ENCODE measurements at places on chromosomes 5 and 9.

DNA sequence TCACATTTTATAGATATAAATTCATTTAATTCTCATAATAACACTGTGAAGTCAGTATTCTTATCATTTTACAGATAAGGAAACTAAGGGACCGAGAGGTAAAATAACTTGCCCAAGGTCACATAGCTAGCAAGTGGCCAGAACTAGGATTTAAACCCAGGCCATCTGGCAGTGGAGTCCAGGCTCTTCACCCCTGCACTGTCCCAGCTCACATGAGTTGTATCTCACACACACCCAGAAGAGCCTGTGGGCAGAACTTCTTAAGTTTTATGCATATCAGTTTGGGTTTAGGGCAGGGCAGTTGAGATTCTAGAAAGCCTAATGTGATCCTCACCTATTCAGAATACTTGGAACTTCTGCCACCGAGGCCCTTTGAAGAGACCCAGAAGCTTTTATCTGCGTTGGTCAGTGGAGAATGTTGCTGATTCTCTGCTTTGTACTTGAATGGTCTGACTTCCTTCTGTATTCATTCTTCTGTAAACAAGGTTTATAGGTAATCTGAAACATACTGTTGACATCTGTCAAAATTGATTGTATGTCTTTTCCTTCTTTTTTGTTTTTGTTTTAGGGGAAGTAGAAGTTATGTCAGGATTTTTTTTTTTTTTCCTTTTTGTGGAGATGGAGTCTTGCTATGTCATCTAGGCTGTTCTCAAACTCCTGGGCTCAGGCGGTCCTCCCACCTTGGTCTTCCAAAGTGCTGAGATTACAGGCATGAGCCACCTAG is 75.8 kb downstream of the KIAA1958 start:
- no peak for DNase-seq

GRCh38 chr5:91423871-91424270 is 40.8 kb upstream of the ARRDC3 start:
- no peak for DNase-seq

DNA sequence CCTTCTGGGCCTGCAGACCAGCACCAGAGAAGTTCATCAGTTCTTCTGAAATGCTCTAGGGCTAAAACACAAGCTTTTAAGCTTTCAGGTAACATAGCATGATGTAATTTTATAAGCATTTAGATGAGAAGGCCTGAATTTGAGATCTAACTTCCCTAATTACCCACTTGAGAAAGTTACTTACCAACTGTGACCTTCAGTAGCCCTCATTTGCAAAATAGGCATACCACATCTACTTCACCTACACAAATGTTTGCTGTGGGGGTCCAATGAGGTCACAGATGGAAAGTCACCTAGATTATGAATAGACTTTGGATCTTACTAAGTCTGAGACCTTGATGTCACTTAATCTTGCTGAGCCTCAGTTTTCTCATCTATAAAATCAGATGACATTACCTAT is 36.5 kb downstream of the FBXO10 start:
- no peak for DNase-seq

- no peak for DNase-seq
These were observed 209.8 kb upstream of the CTNND2 start for GRCh38 chr5:12114075-12114474.

DNA sequence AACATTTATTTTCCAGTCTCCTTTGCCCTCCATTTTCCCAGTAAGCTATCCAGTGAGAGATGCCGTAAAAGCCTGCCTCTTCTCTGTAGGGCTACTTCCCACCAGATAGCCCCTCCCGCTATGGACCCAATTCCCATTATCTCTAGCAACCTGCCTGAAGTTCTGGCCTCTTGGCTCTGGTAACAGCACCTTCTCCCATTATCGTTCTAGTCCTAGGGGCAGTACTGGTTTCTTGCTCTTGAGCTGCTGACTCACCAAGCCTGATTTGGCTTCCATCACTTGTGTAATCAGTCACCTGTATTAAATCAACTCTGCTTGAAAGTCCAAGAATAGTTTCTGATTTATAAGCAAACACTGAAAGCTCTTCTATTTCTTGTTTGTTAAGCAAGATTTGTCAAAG is 42.8 kb upstream of the PARP8 start:
- no peak for DNase-seq

DNA sequence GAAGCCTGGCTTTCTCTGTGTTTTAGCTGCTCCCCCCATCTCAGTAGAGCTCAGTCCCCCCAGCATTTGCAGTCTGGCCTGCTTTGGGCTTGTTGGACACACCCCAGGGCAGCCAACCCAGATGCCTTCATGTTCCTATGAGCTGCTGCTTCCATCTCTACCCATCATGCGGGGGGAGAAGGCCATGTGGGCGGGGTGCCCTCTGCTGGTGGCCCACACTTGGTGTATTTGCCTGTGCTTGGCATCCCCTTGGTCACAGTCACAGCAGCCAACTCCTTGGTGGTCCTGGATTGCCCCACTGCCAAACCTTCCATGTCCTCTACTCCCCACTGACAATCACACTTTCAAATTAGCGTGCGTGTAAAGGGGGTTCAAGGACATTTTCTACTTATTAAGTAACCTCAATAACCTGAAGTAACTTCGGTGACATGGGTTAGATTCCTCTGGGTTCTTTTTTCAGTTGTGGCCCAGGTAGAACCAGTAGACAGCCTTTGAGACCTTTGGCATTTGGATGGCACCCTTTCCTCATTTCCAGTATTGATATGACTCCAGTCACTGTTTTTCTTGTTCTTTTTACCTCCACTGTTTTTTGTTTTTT is 42.8 kb downstream of the SNX30 start:
- peak; percentile 9 for DNase-seq

GRCh38 chr9:77864211-77864889 is 167.3 kb downstream of the GNAQ start:
- no peak for DNase-seq

DNA sequence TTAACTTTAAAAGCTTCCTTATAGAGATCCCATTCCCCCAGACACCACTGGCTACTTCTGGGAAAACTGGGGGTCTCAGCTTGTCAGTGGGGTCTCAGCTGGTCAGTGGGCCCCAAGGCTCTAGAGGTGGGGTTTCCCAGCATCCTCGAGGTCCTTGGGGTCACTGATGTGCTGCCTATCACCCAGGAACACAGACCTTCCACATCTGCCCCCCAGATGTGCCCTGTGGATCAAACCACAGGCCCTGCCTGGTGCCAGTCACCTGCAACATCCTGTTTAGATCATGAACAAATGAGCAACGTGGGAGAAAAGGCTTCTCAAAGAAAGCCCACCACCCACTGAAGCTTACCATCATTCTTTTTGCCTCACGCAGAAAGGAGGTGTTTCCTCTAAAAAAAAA is 165.6 kb upstream of the FSTL4 start:
- no peak for DNase-seq

GRCh38 chr5:149598966-149599365 is 17.7 kb downstream of the ARHGEF37 start:
- no peak for DNase-seq

GRCh38 chr9:89352874-89353649 is 34.8 kb downstream of the SECISBP2 start:
- no peak for DNase-seq

- no peak for DNase-seq
These were observed 3.6 kb upstream of the B4GALT1 start for GRCh38 chr9:33170464-33171415.

- no peak for DNase-seq
These were observed 639.7 kb upstream of the C9orf72 start for GRCh38 chr9:28212979-28213378.

DNA sequence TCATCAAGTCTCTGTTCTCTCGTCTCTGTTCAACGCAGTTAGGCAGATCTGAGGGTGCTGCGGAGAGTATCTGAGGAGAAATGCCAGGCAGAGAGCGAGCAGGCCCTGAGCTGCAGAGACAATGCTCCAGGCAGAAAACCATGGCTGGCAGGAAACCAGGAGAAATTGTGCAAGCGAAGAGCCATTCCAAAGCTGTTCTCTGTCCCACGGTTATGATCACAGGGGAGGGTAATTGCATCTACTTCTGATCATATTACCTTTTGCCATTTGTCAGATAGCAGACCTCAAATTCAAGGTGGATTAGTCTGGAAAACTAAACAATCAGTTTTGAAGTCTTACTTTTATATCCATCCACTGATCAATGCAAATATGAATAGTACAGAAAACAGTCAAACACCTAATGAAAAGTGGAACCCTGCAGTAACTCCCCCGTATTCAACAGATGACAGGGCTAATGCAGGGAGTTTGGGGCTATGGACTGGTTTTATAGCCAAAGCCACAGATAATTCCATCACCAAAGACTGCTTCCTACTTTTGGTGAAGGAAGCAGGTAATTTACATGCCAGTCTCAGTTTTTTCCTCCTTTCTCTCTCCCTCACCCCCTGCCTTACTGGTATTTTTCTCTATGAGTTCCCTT is 228.0 kb downstream of the DCP2 start:
- no peak for DNase-seq

DNA sequence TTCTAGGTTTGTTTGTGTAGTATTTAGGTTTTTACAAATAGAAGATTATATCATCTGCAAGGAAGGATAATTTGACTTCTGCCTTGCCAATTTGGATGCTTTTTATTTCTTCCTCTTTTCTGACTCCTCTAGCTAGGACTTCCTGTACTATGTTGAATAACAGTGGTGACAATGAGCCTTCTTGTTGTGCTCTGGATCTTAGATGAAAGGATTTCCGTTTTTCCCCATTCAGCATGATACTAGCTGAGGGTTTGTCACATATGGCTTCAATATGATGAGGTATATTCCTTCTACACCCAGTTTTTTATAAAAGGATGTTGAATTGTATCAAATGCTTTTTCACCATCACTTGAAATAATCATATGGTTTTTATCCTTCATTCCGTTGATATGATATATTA is 101.4 kb downstream of the FBXO4 start:
- DNase-seq, result no peak

- no peak for DNase-seq
These were observed 21.7 kb downstream of the TRAF1 start for GRCh38 chr9:120904978-120905301.

GRCh38 chr5:1392801-1393565 is 48.1 kb upstream of the CLPTM1L start:
- DNase-seq, result no peak

DNA sequence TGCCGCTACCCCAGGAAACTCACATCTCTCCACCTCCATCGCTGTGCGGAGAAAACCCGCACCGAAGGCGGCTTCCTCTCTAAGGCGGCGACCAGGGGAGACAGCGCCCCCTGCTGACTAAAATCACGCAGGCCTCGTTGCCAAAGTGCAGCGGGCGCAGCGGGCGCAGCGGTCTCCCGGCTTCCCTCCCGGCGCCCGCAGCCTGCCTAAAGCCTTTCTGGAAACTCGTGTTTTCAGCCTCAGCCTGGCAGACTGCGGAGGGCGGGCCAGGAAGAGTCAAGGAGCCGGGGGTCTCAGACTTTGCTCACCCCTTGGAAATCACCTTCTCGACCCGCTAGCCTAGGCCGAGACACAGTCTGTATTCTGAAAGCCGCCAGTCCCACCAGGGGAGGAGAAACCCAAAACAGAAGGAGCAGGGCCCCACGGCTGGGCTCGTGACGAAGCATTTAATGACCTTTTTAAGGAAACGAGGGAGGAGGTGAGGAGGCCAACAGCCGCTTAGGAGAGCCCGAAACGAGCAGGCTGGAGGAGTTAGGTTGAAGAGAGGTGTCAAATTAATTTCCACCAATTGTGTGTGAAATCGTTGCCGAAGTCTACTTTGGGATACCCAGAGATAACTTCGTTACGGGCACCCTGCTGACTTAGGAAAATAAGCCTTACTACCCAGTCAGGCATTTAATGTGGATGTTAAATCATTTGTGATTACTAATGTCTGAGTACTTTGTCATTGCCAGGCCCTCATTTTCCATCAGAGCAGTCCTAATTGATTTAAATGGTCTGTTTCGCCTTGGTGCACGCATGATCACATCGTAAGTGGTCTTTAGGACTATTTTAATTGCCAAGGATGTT is 7.3 kb upstream of the FOXB2 start:
- peak; percentile 40 for DNase-seq

GRCh38 chr9:120875954-120876841 is 790 bp downstream of the PHF19 start:
- DNase-seq, result peak; percentile 97

- no peak for DNase-seq
These were observed 16.6 kb downstream of the SQSTM1 start for GRCh38 chr5:179837076-179838011.

GRCh38 chr5:50575740-50576139 is 90.7 kb upstream of the PARP8 start:
- DNase-seq, result no peak

DNA sequence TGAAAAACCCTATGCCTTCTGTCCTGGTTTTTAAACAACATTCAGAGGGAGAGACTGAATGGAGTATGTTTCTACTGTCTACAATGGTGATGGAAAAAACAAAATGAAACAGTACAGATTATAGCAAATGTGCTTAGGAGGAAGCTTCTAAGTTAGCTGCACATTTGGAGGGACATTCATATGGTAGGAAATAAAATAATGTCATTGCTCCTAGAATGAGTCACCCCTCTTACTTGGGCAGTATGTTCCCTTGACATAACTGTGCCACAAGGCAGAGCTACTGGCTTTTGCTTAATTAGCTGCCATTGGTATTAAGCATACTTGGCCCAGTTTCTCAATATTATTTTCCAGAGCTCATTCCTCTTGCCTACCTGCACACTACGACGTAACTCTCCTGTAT is 128.9 kb downstream of the GDNF start:
- DNase-seq, result no peak

- DNase-seq, result no peak
These were observed 267.6 kb upstream of the DMRT1 start for GRCh38 chr9:573691-574410.

GRCh38 chr9:134486596-134486995 is 155.0 kb upstream of the COL5A1 start:
- DNase-seq, result no peak

- DNase-seq, result no peak
These were observed 18.3 kb upstream of the PHYHD1 start for GRCh38 chr9:128902351-128903078.

- DNase-seq, result no peak
These were observed 68.4 kb downstream of the RASGEF1C start for GRCh38 chr5:180140571-180140970.

DNA sequence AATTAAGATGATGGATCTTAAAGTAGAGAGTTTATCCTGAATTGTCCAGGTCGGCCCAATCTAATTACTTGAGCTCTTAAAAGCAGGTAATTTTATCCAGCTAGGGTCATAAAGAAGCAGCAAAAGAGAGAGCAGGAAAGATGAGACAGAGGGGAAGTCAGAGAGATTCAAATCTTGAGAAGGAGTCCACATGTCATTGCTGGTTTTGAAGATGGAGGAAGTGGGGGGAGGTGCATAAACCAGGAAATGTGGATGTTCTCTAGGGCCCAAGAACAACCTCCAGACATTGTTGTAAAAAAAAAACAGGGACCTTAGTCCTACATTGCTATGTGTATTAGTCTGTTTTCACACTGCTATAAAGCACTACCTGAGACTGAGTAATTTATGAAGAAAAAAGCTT is 66.4 kb downstream of the SLCO4C1 start:
- DNase-seq, result no peak

DNA sequence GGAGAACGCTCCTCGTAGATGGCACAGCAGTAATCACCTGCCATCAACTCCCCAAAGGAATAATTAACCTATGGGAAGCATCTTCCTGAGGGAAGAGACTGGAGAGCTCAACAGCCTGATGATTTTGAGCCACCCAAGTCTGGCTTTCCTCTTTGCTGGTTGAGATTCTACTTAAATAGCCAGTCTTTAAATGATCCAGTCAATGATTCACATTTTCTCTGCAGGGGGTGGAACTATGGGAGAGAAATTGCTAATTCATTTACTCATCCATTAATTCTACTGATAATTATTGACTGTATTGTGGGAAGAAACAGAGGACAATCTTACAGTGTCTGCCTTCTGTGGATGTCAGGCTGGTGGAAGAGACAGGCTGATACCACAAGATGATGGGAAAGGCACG is 355.0 kb upstream of the PANK3 start:
- no peak for DNase-seq

GRCh38 chr5:103849934-103850333 is 287.3 kb upstream of the NUDT12 start:
- no peak for DNase-seq

Data from NCI-H1417 (cell line).